ENCODE measurements at places on chromosomes 5 and 9.
A peak's percentile ranks its signal among the peaks of the same experiment; 100 is the strongest.

- no peaks in the 10 kb centered on the region for H3K36me3 ChIP-seq
- DNase-seq: no peak
- H3K4me3 ChIP-seq: no peak overlapping the region
- H3K27me3 ChIP-seq: no peaks in the 10 kb centered on the region
- no peaks in the 10 kb centered on the region for H3K4me1 ChIP-seq
Measured at GRCh38 chr5:17243287-17244063, 26.0 kb downstream of the BASP1 start.

DNA sequence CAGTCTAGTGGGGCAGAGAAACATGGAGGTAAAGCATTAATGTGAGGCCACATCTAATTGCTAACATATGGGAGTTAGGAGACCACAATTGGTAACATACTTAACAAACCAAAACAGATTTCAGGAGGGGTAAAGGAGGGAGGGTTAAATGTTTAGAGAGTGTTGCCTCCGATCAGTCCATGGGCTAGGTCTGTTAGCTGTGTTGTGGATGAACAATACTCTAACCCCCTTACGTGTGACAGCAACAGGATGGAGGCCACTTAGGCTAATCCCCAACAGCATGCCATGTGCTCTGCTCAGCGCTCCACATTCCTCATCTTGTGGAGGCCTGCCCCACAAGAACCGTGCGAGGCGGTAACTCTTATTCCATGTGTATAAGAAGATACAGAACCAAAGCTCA, 167.0 kb downstream of the CRB2 start:
- no peak overlapping the region for H3K4me3 ChIP-seq
- no peaks in the 10 kb centered on the region for H3K4me1 ChIP-seq
- no peak for DNase-seq
- no peak overlapping the region for H3K27ac ChIP-seq
- H3K36me3 ChIP-seq: no peaks in the 10 kb centered on the region
- no peaks in the 10 kb centered on the region for H3K27me3 ChIP-seq

DNA sequence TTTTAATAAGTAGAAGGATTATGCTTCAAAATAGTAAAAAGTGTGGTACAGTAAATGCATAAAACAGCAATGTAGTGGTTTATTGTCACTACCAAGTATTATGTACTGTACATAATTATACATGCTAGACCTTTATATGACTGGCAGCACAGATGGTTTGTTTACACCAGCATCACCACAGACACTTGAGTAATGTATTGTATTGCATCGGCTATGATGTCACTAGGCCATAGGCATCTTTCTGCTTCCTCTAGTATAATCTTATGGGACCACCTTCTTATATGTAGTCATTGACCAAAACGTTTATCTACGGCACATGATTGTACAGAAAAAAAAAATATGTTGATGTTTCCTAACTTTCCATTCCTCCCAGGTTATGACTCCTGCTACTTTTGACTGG, 31.9 kb upstream of the SSBP2 start:
- no peaks in the 10 kb centered on the region for H3K36me3 ChIP-seq
- no peak overlapping the region for H3K4me3 ChIP-seq
- H3K27ac ChIP-seq: no peak overlapping the region
- H3K4me1 ChIP-seq: peaks cover 7% of the 10 kb centered on the region
- DNase-seq: no peak
- H3K27me3 ChIP-seq: no peaks in the 10 kb centered on the region

GRCh38 chr5:179601871-179602625, 21.4 kb downstream of the HNRNPH1 start:
- no peak overlapping the region for H3K4me3 ChIP-seq
- no peak overlapping the region for H3K27ac ChIP-seq
- DNase-seq: no peak
- peaks cover 71% of the 10 kb centered on the region for H3K36me3 ChIP-seq
- H3K27me3 ChIP-seq: no peaks in the 10 kb centered on the region

DNA sequence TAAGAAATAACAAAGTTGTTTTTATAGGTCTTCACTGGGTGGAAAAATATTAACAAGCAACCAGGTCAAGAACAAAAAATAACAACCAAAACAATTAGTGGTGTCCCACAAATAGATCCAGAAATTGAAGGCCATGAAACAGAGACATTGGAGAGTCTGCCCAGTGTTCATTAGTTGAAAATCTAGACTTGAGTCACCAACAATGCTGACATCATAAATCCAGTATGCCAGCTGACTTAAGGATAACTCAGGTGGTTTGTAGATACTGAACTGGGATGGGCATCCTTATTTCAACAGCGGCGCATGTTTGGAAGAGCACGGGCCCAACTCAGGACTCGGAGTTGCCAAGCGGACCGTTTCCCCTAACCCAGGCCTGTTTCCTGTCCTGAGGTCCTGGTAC, 80.7 kb upstream of the TNFAIP8 start:
- H3K27ac ChIP-seq: peak overlapping the region; percentile 97
- no peaks in the 10 kb centered on the region for H3K27me3 ChIP-seq
- H3K36me3 ChIP-seq: no peaks in the 10 kb centered on the region
- DNase-seq: no peak
- no peak overlapping the region for H3K4me3 ChIP-seq

DNA sequence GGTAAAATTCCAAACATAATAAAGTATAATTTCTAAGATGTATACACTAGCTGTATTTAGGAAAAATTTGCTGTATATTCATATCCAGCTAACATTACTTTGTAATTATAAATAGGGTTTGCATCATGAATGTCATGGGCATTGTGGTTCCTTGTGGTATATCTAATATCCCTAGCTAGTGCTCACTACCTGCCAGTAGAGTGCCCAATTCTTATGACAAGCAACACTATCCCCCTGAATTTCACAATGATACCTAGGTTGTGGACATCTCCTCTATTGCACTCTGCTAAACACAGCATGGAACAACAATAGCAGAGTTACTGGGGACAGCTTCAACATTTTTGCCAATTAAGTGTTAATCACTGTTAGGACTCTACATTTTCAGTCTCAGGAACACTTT, 1656.5 kb downstream of the EFNA5 start:
- DNase-seq: no peak
- no peaks in the 10 kb centered on the region for H3K4me1 ChIP-seq
- H3K36me3 ChIP-seq: no peaks in the 10 kb centered on the region
- no peak overlapping the region for H3K27ac ChIP-seq
- H3K27me3 ChIP-seq: no peaks in the 10 kb centered on the region

DNA sequence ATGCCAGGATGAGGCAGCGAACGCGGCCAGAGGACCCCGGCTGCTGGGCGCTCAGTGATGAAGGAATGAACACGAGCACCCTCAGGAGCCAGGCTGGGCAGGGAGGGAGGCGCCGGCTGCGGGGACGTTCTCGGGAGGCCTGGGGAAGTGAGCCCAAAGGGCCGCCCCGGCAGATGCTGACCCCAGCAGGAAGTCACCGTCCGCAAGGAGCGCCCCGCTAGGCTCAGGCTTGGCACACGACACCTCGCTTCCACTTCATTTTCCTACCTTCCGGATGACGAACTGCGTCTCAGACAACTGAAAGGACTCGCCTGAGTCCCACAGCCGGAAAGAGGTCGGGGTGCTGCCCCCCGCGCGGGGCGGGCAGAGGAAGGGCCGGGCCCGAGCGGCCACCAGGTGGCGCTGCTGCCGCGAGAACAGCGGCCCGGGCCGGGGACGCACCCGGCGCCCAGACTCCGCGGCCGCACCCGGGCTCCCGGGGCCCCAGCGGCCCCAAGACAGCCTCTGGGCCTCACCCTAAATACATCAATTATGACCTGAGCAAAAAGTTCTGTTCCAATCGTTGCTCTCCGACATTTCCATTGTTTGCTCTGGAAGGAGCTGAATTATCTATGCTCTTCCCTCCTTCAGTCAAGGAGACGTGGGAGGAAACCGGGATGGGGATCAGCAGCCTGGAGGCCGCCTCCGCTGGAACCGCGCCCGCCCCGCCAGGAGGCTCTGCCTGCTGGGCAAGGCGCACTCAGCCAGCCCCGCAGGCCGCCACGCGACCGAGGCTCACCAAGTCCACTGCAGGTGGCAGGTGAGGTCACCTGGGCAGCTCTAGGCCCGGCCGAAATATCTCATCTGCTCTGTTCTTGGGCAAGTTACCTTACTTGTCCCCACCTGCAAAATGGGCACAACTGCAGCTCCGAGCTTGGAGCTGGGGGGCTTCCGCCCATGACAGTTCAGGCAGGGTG, 107.0 kb downstream of the ZNF354C start:
- H3K27me3 ChIP-seq: no peaks in the 10 kb centered on the region
- H3K4me3 ChIP-seq: no peak overlapping the region
- H3K4me1 ChIP-seq: no peaks in the 10 kb centered on the region
- DNase-seq: no peak
- no peaks in the 10 kb centered on the region for H3K36me3 ChIP-seq

GRCh38 chr5:34584165-34584564, 72.0 kb upstream of the RAI14 start:
- no peak overlapping the region for H3K4me3 ChIP-seq
- no peak overlapping the region for H3K27ac ChIP-seq
- DNase-seq: no peak

DNA sequence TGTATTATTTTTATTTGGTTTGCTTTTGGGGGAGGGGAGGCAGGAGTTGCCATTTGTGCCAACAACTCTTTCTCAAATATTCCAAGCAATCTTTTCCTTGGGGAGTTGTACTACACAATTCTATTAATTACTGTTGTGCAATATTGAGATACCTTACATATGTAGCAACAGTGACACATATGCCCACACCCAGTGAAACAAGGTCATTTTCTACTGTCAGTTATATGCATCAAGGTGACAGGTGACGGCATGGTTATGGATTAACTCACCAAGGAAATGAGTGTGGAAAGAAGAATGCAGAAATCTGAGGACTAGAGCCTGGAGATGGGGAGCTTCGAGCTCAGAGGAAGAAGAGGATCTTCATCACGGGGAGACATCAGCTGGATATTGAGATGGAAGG, 17.9 kb upstream of the MSMP start:
- no peaks in the 10 kb centered on the region for H3K36me3 ChIP-seq
- no peak overlapping the region for H3K4me3 ChIP-seq
- no peak overlapping the region for H3K27ac ChIP-seq
- DNase-seq: no peak

DNA sequence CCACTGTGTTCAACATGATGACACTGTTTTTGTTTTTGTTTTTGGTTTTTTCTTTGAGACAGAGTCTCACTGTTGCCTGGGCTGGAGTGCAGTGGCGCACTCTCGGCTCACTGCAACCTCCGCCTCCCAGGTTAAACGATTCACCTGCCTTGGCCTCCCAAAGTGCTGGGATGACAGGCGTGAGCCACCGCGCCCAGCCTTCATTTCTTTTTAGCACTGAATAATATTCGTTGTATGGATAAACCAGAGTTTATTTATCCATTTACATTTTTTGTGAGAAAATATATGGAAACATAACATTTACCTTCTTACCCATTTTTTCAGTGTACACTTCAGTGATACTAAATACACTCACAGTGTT, 4.2 kb downstream of the CARD19 start:
- peaks cover 35% of the 10 kb centered on the region for H3K4me1 ChIP-seq
- no peak overlapping the region for H3K4me3 ChIP-seq
- no peaks in the 10 kb centered on the region for H3K36me3 ChIP-seq
- H3K27me3 ChIP-seq: no peaks in the 10 kb centered on the region
- peak overlapping the region; percentile 91 for H3K27ac ChIP-seq

DNA sequence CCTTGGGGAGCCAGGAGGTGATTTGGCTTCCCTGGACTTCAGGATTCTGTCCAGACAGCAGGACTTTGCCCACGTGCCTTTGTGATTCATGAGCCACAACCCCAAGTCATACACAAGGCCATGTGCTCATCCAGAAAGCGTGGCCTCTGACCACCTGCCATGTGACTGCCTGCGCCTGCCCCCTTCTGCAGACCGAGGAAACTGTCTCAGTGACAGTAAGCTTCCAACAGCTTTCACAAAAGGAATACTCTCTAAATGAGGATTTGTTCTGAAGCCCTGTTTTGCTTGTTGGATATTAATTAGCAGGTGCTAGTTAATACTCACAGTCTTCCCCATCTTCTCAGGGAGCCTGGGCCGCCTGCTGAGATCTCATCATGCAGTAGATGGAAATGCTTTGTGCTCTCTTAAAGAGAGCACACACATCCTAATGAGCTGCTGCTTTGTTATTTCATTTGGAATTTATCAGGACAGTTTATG, 36.9 kb upstream of the ANGPTL2 start:
- no peak overlapping the region for H3K27ac ChIP-seq
- no peak overlapping the region for H3K4me3 ChIP-seq
- DNase-seq: no peak
- H3K36me3 ChIP-seq: no peaks in the 10 kb centered on the region
- H3K4me1 ChIP-seq: peaks cover 21% of the 10 kb centered on the region

DNA sequence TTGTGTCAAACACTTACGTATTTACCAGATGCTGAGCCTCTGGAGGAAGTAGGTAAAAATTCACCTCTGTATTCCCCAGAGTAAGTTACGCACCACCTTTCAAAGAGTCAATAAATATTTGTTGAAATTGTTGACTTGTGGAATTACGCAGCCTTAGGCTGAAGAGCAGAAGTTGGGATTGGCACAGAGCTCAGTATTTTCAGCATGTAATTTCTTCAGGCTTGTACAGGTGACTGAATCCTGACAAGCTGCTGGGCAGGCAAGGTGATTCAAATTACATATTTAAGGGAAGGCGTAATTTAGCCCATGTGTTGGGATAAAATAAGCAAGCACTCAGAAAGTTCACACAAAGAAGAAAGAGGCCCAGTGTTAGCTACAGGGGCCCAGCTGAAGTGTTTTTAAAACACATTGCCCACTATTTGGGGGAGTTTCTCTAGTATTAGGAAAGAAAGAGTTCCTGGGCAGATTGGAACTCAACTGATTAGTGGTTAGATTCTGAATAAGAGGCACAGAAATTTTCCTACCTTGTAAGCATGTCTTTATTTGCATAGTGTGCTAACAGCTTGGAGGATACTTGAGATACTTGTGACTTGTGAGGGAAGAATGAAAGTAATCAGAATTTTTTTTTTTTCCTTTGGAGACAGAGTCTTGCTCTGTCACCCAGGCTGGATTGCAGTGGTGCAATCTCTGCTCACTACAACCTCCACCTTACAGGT, 165.3 kb upstream of the FBXL7 start:
- DNase-seq: no peak
- no peaks in the 10 kb centered on the region for H3K4me1 ChIP-seq
- H3K36me3 ChIP-seq: no peaks in the 10 kb centered on the region
- no peak overlapping the region for H3K27ac ChIP-seq

Measured in tibial artery (tissue), 4 donors.